Mammary epithelial cell (primary cell): ENCODE measurements at places on chromosomes 12 and 14. TPM values are rescaled to one million over a fixed set of nuclear protein-coding genes. Genes with fewer than 3 reads are reported as not detected.

GRCh38 chr12:109752117-109753053 lies 38.8 kb downstream of the FAM222A start:
- no peak for DNase-seq

The NEUROD4 gene
- polyA plus RNA-seq, result not detected

The ADGRD1 gene
- polyA plus RNA-seq, result not detected

- DNase-seq, result no peak
Observed at GRCh38 chr14:43792980-43793379, 714.1 kb downstream of the FSCB start.

GRCh38 chr12:13223941-13224340 lies 27.4 kb downstream of the EMP1 start:
- no peak for DNase-seq

The MTA1 gene
- polyA plus RNA-seq, result 50.7 TPM

- no peak for DNase-seq
Observed at GRCh38 chr14:94893411-94894160, 123.7 kb upstream of the GSC start.

GRCh38 chr12:54261815-54262402 lies 18.0 kb downstream of the CBX5 start:
- no peak for DNase-seq

DNA sequence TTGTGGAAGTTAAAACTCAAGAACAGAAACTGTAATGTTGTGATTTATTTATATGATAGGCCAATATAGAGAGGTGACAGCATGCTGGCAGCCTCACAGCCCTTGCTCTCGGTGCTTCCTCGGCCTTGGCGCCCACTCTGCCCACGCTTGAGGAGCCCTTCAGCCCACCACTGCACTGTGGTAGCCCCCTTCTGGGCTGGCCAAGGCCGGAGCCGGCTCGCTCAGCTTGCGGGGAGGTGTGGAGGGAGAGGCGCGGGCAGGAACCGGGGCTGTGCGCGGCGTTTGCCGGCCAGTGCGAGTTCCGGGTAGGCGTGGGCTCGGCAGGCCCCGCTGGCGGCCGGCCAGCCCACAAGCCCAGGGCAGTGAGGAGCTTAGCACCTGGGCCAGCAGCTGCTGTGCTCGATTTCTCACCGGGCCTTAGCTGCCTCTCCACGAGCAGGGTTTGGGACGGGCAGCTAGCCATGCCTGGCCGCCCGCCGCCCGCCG lies 65.8 kb upstream of the SLC8A3 start:
- peak; percentile 63 for DNase-seq

The FOXA1 gene
- 0.09 TPM for polyA plus RNA-seq

The CIROP gene
- not detected for polyA plus RNA-seq

DNA sequence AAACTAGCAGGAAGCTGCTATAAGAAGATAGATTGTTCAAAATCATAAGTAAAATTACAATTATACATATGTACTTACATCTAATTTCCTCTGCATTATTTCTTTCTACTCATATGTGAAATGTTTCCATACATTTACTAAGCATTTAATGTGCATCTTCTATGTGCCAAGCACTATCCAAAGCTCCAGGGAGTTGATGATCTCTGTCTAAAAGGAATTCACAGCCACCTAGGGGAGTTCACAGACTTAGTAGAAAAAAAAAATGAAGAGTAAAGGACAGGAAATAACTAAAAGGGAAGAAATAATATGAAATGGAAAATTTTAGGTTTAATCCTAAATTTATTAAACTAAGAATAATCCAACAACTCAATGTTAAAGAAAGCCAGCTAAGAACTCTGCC lies 91.7 kb downstream of the EFCAB11 start:
- DNase-seq, result no peak

The SYT1 gene
- polyA plus RNA-seq, result 9.0 TPM

DNA sequence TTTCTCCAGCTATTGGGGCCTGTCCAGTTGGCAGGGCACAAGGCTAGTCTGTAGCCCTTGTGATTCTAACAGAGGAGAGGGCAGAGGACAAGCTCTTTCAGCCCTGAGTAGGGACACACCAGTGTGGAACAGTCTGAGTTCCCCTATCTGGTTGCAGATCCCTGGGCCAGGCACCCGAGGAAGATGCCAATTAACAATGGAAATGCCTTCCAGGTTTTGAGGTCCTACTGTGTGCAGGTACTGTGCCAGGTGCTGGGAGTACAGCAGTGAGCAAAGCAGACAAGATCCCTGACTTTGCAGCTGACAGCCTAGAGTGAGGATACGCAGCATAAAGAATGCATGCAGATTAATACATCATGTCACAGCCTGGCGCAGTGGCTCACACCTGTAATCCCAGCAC lies 17.1 kb downstream of the DTX1 start:
- DNase-seq, result no peak

DNA sequence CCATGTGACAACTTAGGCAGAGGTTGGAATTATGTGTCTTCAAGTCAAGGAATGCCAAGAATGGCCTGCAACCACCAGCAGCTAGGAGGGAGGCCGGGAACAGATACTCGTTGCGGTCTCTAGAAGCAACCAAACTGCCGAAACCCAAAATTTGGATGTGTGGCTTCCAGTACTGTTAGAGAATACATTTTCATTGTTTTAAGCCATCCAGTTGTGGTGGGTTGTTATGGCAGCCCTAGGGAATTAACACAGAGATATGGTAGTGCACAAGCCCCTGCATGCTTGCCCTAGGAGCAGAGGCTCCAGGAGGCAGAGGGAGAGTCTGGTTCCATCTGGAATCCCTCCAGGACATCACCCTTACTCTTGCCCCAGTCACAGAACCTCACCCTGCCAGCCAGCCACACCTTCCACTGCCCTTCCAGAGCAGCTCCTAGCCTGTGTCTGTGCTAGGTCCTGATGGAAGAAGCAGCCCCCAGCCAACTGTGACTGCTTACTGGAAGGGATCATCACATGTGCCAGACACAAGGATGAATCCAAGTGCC lies 19.5 kb downstream of the PITPNM2 start:
- peak; percentile 88 for DNase-seq

The PHETA1 gene
- 3.8 TPM for polyA plus RNA-seq

- no peak for DNase-seq
Observed at GRCh38 chr12:47825173-47825639, 5.5 kb upstream of the HDAC7 start.

The CD9 gene
- polyA plus RNA-seq, result 775 TPM

GRCh38 chr14:80003138-80003537 lies 208.2 kb downstream of the DIO2 start:
- DNase-seq, result no peak

DNA sequence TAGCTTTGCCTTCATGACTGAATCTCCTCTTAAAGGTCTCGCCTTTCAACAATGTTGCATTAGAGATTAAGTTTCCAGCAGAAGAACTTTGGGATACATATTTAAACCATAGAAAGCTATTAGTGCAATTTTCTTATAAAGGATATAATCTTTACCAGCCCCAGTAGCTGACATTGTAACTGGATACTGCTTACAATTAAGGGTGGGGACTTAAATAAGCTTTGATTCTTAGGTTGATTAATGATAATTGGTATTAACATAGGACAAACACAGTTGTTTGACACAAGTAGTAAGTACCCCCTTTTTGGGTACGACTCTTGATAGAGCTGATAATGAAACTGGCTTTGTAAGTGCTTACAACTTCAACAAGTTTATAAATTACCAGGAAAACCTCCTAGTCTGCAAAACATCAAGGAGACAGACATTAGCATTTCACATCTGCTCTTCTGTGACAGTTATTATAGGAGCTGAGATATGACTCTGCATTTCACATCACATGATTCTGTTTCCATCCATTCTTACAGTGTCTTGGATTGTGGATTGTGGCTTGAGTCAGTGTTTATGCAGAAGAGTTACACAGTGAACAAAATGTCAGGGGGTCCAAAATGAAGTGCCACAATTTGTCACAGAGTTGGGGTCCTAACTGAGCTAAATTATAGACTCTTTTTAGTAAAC lies 249.1 kb upstream of the E2F7 start:
- DNase-seq, result no peak

DNA sequence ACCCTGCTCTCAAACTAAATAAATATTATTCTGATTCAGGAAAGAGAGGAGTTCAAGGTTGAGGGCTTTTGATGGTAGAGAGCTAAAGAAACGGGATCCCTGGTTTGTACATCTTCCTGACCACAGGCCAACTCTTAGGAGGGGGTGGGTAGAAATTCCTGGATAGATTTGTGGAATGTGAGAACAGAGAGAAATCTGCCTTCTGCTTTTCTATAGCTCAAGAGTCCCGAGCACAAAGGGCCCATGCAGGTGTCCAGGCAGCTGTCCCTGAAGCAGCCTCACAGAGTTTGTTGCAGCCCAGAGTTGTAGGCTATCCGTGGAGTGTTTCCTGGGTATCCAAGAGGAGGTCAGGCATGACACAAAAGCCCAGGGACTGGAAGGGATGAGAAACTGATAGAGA lies 198.6 kb downstream of the BCAT1 start:
- no peak for DNase-seq

GRCh38 chr12:105237666-105238065 lies 1.7 kb upstream of the APPL2 start:
- DNase-seq, result no peak

GRCh38 chr12:53842686-53843085 lies 90.9 kb upstream of the CISTR start:
- DNase-seq, result peak; percentile 70

DNA sequence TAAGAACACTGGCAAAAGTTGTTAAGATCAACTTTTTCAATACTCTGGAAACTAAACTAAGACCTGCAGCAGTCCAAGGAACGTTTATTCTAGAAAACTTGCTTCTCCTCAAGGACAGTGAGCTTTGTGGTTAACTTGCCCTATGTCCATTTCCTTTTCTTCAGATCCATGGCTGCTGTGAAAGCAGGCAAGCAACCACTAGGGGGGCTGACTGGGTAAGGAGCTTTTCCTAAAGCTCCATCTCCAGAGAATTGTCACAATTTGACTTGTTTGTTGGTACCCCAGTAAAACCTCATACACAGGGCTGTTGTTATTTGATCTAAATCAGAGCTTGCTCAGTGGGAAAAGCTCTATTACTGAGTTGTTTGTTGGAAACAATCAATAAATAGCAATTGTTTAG lies 10.1 kb upstream of the RPL10L start:
- DNase-seq, result no peak

- DNase-seq, result no peak
Observed at GRCh38 chr14:74720526-74720925, 7.6 kb downstream of the FCF1 start.

The MOK gene
- polyA plus RNA-seq, result 38.3 TPM

DNA sequence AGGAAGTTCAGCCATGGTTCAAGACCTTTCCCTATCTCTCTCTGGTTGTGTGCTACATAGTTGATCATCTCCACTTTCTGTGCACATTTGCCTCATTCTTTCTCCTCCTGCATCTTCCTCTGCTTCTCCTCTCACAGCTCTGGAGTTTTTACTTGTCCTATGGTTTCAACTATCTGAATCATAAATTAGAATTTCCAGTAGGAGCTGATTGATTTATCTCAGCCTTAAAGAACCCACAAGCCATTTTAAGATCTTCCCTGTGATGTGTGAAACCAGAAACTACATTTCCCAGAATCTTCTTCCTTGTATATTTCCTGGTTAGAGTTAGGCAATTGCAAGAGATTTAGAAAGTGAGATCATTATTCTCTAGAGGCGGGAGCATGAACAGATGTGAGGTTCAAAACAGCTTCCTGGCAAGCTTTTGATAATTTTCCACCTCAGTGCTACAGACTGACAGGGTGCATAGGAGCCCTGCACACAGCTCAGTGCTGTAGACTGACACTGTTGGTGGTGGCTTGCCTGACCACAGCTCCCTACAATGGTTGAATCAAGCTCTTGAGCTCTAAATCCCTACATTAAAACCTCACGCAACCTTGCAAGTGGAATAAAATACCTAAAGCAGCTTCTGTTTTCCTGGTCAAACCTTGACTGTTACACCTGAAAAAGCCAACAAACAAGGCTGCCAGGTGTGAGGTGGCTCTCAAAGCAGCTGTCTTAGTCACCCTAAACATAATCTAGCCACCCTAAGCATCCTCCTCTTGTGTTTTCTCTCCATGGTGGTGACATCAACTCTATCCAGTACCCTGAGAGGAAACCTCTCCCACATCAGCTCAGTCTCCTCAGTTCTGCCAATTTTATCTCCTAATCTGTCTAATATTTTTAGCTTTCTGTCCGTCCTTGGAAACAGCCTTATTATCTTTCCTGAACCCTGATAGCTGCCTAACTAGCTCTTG lies 21.5 kb upstream of the IFNG start:
- DNase-seq, result no peak
